ENCODE measurements at places on chromosomes 1 and 21.

DNA sequence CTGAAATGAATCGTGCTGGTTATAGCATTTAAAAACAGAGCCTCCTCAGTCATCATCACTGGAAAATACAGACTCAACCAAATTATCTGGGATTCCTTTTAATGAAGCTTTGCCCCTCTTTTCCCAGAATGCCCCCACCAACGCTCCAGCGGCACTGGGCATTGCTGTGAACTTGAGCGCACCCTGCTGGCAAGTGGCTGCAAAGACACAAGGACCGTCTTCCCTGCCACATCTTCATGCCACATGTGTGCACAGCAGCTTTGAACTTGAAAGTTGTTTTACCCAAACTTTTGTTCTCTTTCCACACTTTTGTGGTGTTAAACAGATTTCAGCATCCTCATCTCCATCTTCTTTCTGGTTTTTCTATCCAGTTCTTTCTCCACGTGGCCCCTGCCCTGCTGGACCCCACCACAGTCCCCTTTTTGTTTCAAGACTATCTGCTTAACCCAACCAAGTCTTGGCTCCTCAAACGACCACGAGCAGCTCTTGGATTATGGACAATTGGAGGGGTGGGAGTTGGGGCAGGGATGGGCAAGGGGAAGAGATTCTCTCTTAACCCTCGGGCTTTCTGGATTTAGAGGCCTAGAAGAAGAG, 12.8 kb upstream of the LMX1A start:
- DNase-seq: no peak

- DNase-seq: no peak
Observed at GRCh38 chr1:159974350-159974965, 20.4 kb upstream of the SLAMF9 start.

DNA sequence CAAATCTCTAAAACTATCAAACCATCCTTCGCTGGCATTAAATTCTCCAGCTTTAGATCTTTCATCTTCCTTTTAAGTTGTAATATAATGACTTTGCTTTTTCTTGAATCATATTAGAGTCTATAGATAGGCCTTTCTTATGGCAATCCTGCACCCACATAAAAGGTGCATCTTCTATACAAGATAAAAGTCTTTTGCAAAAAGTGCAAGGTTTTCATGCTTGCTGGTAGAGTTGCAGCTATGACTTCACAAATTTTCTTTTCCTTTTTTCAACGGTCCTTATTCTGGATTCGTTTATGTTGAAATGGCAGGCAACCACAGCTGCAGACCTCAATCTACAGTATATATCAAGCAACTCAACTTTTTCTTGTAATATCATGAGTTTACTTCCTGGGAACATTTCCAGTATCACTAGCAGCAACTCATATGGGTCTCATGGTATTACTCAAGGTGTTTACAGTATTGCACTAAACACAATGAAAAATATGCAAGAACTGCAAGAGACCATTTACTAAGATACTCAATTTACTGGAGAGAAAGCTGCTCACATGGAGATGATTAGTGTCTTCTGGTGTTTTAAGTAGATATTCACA, 22.1 kb downstream of the OMA1 start:
- DNase-seq: no peak

DNA sequence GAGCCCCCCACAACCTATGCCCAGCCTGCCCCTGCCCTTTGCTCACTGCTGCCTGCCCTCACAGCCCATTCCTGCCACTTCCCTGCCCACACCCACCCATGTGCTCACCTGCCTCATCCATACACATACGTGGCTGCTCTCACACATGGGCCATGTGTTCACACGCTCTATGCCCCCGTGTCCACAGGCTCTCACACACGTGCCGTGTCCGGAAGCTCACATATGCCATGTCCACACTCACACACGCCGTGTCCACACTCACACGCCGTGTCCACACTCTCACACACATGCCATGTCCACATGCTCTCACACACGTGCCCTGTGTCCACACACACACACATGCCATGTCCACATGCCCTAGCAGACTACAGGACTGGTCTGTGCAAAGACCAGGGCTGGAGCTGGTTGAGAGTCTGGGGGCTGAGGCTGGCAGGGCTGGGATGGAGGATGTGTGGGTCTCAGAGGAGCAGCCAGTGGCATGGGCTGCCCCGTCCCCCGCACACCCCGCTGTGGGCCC, 583 bp upstream of the RNF223 start:
- no peak for DNase-seq

DNA sequence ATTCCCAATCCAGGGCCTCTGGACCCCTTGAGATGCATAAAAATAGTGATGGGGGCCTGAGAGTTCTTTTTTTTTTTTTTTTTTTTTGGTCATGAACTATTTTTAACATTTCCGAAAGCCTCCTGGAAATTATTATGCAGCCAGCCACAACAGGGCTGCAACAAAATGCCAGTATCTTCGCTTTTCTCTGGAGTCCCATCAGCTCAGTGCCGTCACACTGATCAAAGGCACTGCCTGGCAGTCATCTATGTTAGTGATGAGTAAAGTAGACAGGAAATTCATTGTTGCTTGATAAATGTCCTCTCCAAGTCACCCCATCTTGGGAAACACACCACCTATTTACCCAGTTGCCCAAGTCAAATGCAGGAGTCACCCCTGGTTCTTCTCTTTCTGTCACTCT, 15.2 kb upstream of the PEF1 start:
- no peak for DNase-seq

DNA sequence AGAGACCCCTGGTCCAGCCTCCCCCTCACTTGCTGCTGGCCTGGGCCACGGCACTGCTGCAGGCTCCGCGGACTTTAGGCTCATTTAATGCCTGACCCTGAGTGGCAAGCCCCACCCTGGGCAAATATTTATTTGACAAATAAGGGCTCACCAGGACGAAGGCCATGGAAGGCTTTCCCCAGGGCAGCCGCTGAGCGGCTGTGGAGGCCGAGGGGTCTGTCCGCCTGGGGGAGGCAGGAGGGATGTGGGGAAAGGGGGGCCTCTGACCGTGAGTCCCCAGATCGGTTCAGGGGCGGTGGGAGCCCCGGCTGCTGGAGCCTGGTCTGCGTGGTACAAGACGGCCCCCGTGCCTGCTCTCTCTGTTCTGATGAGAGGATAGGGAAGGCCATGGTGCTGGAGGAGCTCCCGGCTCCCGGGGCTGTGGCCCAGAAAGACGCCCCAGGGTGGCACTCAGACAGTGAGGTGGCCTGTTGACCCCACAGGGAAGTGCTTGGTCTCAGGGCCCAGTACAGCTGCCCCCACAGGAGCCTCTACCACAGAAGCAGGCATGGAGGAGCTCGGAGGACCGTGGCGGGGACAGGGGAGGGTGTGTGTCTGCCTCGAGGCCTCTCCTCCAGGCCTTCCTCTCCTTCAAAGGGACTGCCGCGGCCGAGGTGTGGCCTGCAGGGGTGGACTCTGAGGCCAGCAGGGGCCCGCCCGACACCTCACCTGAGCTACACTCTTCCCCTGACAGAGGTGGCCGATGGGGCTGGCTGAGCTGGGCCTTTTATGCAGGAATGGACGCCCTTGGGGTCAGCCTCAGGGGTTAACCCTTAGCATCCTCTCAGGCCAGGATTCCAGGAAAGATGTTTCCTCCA, 9.1 kb upstream of the C1orf159 start:
- DNase-seq: no peak

Measured in omental fat pad (tissue), 4 donors.